ENCODE measurements at places on chromosomes 6 and 20. TPM values are rescaled to one million over a fixed set of nuclear protein-coding genes. Genes with fewer than 3 reads are reported as not detected.

DNA sequence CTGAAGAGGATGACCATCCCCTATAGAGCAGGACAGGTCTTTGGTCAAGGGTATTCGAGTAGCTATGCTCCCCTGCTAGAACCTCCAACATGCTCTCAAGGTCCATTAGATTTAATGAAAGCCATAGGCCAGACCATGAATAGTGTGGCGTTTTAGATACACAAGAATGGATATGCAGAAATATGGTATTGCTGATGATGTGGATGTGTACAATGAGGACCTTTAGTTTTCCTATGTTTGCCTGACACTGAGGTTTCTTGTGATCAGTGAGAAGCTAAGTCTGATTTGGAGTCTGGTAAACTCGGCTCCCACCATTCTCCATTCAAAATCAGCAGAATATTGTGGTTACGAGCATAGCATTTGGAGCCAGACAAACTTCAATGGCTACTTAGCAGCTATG lies 125.6 kb downstream of the TSHZ2 start:
- H3K27ac ChIP-seq, result no peak overlapping the region
- H3K4me1 ChIP-seq, result no peaks in the 10 kb centered on the region
- H3K36me3 ChIP-seq, result no peaks in the 10 kb centered on the region
- no peaks in the 10 kb centered on the region for H3K27me3 ChIP-seq
- H3K4me3 ChIP-seq, result no peak overlapping the region

The AGER gene
- total RNA-seq, result 8.5 TPM

The CCDC170 gene
- total RNA-seq, result 0.66 TPM

- no peaks in the 10 kb centered on the region for H3K27me3 ChIP-seq
- H3K4me1 ChIP-seq, result peaks cover 62% of the 10 kb centered on the region
- H3K36me3 ChIP-seq, result no peaks in the 10 kb centered on the region
Observed at GRCh38 chr6:14711056-14711703, 534.7 kb upstream of the JARID2 start.

DNA sequence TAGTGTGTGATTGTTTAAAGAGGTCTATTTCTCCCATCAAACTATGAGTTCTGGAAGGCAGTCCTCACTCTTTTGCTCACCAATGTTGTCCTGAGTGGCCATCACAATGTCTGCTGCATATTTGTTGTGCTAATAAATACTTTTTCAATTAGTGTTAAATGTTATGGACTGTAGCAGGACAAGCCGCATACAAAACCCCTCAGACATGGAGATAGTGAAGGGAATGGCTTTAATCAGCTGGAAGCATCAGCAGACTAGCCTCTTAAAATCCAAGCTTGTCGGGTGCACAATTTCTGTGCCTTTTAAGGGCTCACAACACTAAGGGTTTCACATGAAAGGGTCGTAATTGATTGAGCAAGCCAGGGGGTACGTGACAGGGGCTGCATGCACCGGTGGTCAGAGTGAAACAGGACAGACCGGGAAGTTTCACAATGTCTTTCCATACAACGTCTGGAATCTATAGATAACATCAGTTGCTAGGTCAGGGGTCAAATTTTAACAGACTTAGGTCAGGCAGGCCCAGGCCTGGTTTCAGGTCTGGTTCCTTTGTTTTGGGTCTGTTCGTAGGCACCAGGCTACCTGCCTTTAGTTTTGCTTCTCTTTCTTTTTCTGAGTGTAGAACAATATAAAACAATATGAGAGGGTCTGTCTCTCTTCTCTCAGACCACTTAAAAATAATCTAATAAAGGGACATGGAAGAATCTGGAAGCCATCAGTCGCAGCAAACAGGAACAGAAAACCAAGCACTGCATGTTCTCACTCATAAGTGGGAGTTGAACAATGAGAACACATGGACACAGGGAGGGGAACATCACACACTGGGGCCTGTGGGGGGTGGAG lies 327.6 kb upstream of the HTR1E start:
- H3K36me3 ChIP-seq, result no peaks in the 10 kb centered on the region
- H3K27ac ChIP-seq, result no peak overlapping the region
- no peaks in the 10 kb centered on the region for H3K4me1 ChIP-seq
- H3K27me3 ChIP-seq, result no peaks in the 10 kb centered on the region

DNA sequence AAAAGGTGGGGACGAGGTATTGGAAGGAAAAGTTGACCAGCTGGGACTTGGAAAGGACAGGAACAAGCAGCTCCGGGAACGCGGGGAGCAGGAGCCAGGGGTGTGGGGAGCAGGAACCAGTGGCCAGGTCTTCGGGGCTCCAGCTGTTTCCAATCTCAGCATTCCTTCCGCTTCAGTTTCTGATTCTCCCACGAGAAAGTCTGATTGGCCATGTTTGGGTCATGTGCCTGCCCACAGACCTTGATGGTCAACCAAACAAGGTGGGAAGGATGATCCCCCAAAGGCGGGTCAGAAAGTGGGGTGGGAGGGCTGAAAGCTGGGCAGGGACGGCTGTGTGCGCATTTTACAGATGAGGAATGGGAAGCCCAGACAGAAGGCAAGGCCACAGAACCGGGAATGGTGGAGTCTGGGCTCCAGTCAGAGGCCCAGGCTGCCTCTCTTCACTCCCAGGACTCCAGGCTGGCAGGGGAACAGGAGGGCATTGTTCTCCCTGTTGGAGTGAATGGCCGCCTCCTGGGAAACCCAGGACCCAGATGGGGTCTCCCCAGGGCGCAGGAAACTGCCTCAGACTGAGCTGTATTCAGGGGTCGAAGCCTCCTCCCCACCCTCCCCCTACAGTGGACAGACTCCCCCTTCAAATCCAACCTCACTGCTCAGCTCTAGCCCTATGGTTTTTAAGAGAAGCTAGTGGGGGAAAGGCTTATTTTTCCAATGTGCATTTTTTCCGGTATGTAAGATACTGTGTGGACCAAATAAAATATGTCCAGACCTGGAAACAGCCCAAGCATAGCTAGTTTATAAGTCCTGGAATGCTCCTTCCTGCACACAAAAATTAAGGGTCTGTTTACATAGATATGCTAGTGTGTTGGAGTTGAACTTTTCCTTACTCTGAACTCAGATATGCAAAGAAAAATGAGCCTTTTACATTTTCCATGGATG lies 12.2 kb upstream of the PTGIS start:
- no peaks in the 10 kb centered on the region for H3K36me3 ChIP-seq
- no peaks in the 10 kb centered on the region for H3K27me3 ChIP-seq
- H3K4me3 ChIP-seq, result no peak overlapping the region

- H3K4me1 ChIP-seq, result peaks cover 3% of the 10 kb centered on the region
- peaks cover 12% of the 10 kb centered on the region for H3K27me3 ChIP-seq
- H3K27ac ChIP-seq, result no peak overlapping the region
- DNase-seq, result no peak
Observed at GRCh38 chr6:30891816-30892538, 7.7 kb downstream of the DDR1 start.

The RMND1 gene
- 17.2 TPM for total RNA-seq

The PXDC1 gene
- total RNA-seq, result 4.5 TPM

DNA sequence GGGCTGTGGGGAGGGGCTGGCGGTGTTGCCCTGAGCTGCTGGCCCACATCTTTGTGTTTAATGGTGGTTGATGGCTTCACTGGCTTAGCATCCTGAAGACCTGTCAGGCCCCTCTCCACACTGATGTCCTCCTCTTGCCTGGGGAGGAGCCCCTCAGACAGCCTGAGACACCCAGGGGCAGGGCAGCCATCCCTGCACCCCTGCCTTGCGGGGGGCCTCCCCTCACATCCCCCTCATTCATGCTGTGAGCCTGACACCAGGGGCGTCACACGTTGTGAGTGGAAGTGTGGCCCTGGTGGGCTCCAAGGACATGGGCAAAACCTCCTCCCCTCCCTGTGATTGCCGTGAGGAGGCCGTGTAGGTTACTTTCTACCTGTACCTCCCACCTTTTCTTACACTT lies 152.7 kb downstream of the DTNBP1 start:
- peaks cover 35% of the 10 kb centered on the region for H3K4me1 ChIP-seq
- H3K27me3 ChIP-seq, result no peaks in the 10 kb centered on the region
- peaks cover 97% of the 10 kb centered on the region for H3K36me3 ChIP-seq
- H3K27ac ChIP-seq, result no peak overlapping the region
- H3K4me3 ChIP-seq, result no peak overlapping the region

DNA sequence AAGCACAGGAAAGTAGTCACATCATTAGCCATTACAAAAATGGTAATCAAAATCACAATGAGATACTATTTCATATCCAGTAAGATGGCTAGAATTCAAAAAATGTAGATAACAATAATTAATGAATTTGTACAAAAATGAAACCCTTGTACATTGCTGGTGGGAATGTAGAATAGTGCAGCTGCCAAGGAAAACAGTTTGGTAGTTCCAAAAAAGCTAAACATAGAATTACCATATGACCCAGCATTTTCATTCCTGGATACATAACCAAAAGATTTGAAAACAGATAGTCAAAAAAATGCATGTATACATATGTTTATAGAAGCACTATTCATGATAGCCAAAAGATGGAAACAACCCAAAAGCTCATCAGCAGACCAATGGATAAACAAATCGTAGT lies 251.1 kb upstream of the RAB32 start:
- no peaks in the 10 kb centered on the region for H3K36me3 ChIP-seq
- no peaks in the 10 kb centered on the region for H3K27me3 ChIP-seq
- no peaks in the 10 kb centered on the region for H3K4me1 ChIP-seq
- DNase-seq, result no peak

- no peaks in the 10 kb centered on the region for H3K36me3 ChIP-seq
- peak; percentile 4 for DNase-seq
- no peak overlapping the region for H3K27ac ChIP-seq
- H3K4me1 ChIP-seq, result no peaks in the 10 kb centered on the region
- H3K27me3 ChIP-seq, result no peaks in the 10 kb centered on the region
Observed at GRCh38 chr20:44264287-44264686, 17.2 kb downstream of the GDAP1L1 start.

GRCh38 chr6:27865850-27866356 lies 46.3 kb downstream of the OR2B2 start:
- no peaks in the 10 kb centered on the region for H3K27me3 ChIP-seq
- peaks cover 54% of the 10 kb centered on the region for H3K4me1 ChIP-seq
- H3K4me3 ChIP-seq, result peak overlapping the region; percentile 81
- H3K27ac ChIP-seq, result peak overlapping the region; percentile 97

DNA sequence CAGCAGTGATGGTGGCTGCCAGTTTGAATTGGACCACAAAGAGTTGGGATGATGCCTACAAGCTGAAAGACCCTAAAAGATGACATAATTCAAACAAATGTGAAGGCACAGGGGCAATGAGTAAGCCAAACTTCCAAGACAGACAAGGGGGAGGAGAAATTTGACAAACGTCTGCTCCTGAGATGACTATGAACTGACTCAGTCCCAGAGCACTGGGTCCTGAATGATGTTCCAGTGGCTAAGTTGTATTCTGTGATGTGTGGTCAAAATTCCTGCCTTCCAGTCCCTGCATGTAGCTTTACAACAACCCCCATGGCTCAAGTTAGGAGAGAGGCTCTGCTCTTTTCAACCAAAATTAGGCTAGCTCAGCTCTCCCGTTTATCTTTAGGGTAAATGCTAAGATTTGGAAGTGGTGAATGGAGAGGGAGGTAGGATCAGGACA lies 86.1 kb upstream of the SIRPA start:
- no peak overlapping the region for H3K27ac ChIP-seq
- no peaks in the 10 kb centered on the region for H3K36me3 ChIP-seq
- H3K4me3 ChIP-seq, result no peak overlapping the region
- no peak for DNase-seq
- H3K27me3 ChIP-seq, result peaks cover 4% of the 10 kb centered on the region
- peaks cover 10% of the 10 kb centered on the region for H3K4me1 ChIP-seq

The TNXB gene
- 2.1 TPM for total RNA-seq

GRCh38 chr20:45796337-45797065 lies 4.7 kb downstream of the DNTTIP1 start:
- H3K4me3 ChIP-seq, result no peak overlapping the region
- H3K36me3 ChIP-seq, result peaks cover 22% of the 10 kb centered on the region
- H3K4me1 ChIP-seq, result peaks cover 4% of the 10 kb centered on the region
- no peak for DNase-seq

The PBOV1 gene
- total RNA-seq, result not detected
